Ecto neural progenitor cell (in vitro differentiated cells): ENCODE measurements at places on chromosomes 12 and 14.

GRCh38 chr12:75657831-75658230, 146.4 kb upstream of the KRR1 start:
- DNase-seq, result no peak

GRCh38 chr12:26003065-26003464, 44.6 kb downstream of the RASSF8 start:
- DNase-seq, result no peak

- no peak for DNase-seq
Observed at GRCh38 chr12:100058482-100059029, 73.8 kb upstream of the ANKS1B start.

- DNase-seq, result no peak
Observed at GRCh38 chr14:91361233-91361811, 56.3 kb downstream of the CCDC88C start.

GRCh38 chr14:45120096-45120495, 14.2 kb downstream of the FKBP3 start:
- no peak for DNase-seq

GRCh38 chr12:47707905-47708543, 2.2 kb upstream of the RPAP3 start:
- DNase-seq, result no peak

DNA sequence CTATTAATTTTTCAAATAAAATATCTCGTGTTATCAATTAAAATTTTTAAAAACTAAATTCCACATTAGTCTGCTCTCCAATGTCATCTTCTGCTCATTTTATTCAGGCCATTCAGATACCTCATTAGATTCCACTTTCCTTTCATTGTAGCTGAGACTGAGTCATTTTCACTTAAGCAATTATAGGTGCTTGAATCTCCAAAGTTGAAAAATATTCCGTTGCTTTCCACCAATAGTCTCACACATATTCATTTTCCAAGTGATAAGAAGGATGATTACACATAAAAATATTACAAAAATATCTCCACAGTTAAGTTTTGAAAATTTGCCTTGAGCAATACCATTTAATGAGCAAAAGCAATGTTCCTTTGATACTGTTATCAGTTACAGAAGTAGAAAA, 36.5 kb upstream of the YBX3 start:
- no peak for DNase-seq

DNA sequence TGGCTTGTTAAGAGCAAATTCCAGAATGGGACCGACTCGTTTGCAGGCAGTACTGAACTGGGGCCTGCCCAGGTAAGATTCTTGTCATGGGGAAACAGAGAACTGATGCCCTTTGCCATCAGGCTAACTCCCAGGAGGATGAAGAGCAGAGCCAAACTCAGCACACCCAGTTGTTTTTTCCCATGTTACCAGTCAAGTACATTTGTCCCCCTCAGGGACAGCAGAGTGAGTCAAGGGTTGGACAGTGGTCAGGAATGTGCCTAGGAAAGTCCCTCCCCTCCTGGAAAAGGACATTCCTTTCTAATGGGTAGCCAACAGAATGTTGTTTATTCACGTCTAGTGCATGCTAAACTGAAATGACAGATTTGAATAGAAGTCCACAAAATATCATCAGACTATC, 1.6 kb downstream of the ART4 start:
- DNase-seq, result no peak

DNA sequence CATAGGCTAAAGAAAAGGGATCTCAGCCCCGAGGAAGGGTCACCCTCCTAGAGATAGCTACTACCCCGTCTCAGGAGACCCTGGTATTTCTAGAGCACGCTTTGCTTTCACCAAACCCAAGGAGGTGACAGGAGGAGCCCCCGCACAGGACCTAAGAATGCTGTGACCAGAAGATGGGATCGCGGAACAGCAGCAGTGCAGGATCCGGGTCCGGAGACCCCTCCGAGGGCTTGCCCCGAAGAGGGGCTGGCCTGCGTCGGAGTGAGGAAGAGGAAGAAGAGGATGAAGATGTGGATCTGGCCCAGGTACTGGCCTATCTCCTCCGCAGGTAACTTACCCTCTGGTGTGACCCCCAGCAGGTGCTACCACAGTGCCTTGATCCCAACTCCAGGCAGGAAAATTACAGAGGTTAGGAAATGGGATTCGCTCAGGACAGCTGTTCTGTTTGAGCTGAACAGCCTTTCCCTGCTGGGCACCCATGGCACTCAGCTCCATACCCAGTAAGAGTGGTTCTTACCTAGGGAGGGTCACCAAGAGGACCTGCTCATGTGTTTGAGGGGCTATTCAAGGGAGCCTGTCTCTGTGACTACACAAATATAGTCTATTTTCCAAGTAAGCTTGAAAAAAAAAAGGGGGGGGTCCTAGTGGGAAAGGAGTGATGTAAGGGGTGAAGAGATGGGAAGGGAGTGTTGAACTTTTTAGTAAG, 826 bp upstream of the NRL start:
- DNase-seq, result no peak

DNA sequence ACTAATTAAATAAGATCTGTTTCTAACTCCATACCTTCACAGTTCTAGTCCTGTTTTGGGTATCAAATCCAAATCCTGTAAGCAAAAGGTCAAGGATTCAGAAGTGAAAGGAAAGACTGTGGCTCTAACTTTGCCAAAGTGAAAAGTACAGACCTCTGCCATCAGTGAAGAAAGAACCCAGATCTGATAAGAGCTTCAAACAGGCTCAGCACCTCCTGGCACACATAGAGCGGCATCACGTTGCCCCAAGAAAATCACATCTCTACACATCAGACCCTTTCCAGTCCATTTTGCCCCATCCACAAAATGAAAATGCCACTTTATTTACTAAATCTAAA, 23.2 kb downstream of the CLIP1 start:
- no peak for DNase-seq

GRCh38 chr12:99767809-99768208, 120.3 kb downstream of the GARIN6 start:
- no peak for DNase-seq

- no peak for DNase-seq
Observed at GRCh38 chr14:68245146-68246073, 425.8 kb downstream of the RAD51B start.

- DNase-seq, result no peak
Observed at GRCh38 chr12:11729008-11729407, 79.5 kb downstream of the ETV6 start.

DNA sequence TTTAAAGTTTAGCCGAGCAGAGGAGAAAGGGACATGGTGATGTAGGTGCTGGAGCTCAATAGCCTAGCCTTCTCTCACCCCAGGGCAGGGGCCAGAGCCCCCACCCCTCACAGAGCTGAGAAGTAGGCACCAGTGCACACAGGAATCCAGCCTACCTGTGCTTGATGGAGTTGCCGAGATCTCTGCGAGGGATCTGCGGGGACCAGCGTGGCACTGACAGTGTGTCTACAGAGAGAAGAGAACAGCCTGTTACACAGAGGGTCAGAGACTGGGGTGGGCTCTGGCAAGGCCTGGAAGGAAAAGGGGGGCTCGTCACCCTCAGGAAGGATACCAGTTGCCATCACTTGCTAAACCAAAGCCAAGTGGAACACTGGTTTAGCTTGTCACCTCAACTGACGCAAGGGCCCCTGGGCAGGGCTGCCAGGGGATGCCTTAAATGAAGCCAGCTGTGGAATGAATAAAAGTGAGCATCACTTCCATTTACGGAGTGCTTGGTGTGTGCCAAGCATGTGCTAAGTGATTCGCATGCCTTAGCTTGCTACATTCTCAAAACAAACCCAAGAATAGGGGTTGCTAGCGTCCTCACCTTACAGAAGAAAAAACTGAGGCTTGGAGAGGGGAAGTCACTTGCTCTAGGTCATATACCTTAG, 220.8 kb upstream of the NOS1 start:
- DNase-seq, result no peak

- no peak for DNase-seq
Observed at GRCh38 chr14:21558703-21559170, 21.1 kb downstream of the OR10G3 start.
